ENCODE measurements at places on chromosomes 6 and 20.

- no peak for DNase-seq
These were observed 106.6 kb downstream of the DLL1 start for GRCh38 chr6:170184316-170184715.

- no peak for DNase-seq
These were observed 1.4 kb downstream of the PREP start for GRCh38 chr6:105401247-105402089.

DNA sequence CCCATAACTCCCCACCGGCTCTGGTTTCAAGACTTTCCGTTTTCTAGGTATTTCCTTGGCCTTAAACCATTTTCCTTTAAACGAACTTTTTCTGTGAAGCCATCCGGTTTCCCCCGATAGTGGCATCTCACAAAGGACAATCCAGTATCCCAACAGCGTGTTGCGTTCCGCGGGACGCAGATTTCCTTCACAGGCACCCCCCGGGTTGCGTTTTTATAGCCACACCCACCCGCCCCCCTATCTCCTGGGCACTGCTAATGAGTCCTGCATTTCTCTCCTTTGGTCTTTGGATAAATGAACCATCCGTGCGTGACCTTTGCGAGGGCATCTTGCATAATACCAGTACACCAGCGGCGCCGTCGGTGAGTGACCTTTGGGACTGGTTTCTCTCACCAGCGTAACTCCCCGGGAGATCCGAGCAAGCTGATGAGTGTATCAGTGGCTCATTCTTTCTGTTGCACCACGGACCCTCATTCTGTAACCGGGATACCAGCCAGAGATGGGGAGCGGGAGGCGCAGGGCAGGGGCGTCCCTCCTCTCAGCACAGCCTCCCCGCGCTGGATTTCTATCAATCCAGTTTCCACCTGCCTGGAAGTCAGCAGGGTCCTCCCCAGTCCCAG is 586 bp upstream of the NQO2 start:
- peak; percentile 72 for DNase-seq

DNA sequence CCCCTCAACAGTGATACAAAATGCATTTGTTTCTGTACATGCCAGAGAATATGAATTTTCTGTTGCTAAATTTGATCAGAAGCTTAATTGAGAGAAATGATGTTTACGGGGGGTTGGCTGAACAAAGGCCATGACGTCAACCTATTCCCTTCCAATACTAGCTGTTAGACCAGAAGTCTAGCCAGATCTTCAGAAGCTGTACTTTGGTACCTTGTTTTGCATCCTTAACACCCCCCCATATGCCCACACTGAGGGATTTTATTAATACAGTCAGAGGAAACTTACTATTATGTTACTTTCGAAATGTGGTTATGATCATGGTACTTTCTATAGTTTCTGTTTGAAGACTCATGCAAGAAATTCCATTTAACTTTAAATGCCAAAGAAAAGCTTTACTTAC is 3.1 kb downstream of the NCOA7 start:
- DNase-seq = no peak

- DNase-seq = no peak
These were observed 5.2 kb downstream of the SLC35D3 start for GRCh38 chr6:136927292-136927691.

- no peak for DNase-seq
These were observed 44.8 kb downstream of the POPDC3 start for GRCh38 chr6:105135056-105135455.

DNA sequence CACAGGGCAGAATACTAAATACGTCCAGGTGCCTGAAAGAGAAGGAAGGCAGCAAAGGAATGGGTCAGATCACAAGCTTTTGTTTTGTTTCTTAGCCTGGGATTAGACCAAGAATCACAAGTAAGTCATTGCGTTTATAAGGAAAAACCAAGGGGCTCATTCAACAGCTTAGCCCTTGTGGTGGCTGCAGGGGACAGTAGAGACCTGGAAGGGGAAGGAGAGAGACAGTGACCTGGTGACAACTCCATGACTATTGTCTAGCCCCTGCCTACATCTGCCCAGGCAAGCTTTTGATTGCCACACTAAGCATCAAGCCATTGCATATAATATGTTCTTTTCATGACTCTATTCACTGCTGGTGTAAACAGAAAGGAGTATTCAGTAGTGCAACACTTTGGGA is 30.2 kb upstream of the TBC1D7 start:
- DNase-seq = no peak

GRCh38 chr6:169082093-169082492 is 171.6 kb downstream of the THBS2 start:
- no peak for DNase-seq
